Glutamatergic neuron (in vitro differentiated cells): ENCODE measurements at places on chromosomes 5 and 9.

- DNase-seq, result no peak
Observed at GRCh38 chr5:164578911-164579310, 1073.5 kb downstream of the MAT2B start.

GRCh38 chr9:115194216-115194615, 76.3 kb upstream of the TNC start:
- no peak for DNase-seq

- no peak for DNase-seq
Observed at GRCh38 chr5:122738088-122738487, 36.8 kb upstream of the SNX2 start.

DNA sequence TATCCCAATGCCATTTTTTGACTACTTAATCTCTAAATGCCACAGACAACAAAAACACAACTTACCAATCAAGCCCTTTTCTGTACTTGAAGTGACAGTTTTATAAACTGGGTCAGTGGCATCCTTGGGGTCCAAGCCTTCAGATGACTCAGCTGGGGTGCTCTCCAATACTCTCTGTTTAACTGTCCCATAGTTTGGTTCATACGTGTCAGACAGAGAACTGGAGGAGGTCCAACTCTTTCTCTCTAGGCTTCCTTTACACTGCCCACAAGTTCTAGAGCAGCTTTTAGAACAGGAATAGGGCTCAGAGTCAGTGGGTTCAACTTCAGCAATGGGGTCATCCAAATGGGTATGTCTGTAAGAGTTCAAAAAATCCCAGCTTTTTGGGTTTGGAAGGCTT, 166.9 kb downstream of the CDC42SE2 start:
- no peak for DNase-seq
